ENCODE measurements at places on chromosomes 3 and 15.

GRCh38 chr15:89669941-89670340, 9.2 kb downstream of the PLIN1 start:
- DNase-seq = no peak

GRCh38 chr15:80967451-80967850, 22.2 kb downstream of the MESD start:
- DNase-seq = peak; percentile 54

- no peak for DNase-seq
Observed at GRCh38 chr3:40290396-40290795, 19.1 kb upstream of the EIF1B start.

GRCh38 chr3:43418601-43419272, 132.4 kb downstream of the SNRK start:
- no peak for DNase-seq

- peak; percentile 85 for DNase-seq
Observed at GRCh38 chr3:127074900-127075360, 92.0 kb downstream of the PLXNA1 start.

Measured in left hindlimb (tissue), 1 donor.